Activated T-cell treated with anti-CD3 and anti-CD28 coated beads, Interleukin-2, amount 50 U/mL, for 72 hours (primary cell): ENCODE measurements at places on chromosomes 6 and 20. TPM values are rescaled to one million over a fixed set of nuclear protein-coding genes. Genes with fewer than 3 reads are reported as not detected.

DNA sequence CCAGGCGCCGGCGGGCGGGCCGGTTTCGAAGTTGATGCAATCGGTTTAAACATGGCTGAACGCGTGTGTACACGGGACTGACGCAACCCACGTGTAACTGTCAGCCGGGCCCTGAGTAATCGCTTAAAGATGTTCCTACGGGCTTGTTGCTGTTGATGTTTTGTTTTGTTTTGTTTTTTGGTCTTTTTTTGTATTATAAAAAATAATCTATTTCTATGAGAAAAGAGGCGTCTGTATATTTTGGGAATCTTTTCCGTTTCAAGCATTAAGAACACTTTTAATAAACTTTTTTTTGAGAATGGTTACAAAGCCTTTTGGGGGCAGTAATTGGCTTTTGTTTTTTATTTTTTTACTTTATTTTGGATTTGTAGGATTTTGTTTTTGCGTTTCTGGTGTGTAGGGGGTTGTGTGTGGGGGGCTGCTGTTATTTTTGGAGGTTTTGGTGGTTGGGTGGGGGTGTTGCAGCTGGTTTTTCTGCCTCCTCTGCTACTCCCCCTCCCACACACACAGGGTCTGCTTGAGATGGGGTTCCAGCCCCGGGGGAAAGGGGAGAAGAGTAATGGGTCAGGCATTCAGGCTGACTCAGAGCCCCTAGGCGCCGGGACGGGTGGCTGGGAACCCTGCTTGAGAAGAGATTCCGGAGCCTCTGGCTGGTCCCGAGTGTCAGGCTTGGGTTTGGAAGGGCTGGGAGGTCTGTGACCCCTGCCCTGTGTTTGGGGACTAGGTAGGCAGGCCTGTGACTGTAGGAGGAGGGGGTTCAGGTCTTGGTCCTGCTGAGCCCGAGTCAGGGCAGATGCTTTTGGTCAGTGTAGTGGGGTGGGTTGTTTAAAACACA is 2.0 kb downstream of the CEBPB start:
- DNase-seq, result peak; percentile 90

IL17F gene
- 0.50 TPM for total RNA-seq

RSPO4 gene
- 0.12 TPM for total RNA-seq

DNA sequence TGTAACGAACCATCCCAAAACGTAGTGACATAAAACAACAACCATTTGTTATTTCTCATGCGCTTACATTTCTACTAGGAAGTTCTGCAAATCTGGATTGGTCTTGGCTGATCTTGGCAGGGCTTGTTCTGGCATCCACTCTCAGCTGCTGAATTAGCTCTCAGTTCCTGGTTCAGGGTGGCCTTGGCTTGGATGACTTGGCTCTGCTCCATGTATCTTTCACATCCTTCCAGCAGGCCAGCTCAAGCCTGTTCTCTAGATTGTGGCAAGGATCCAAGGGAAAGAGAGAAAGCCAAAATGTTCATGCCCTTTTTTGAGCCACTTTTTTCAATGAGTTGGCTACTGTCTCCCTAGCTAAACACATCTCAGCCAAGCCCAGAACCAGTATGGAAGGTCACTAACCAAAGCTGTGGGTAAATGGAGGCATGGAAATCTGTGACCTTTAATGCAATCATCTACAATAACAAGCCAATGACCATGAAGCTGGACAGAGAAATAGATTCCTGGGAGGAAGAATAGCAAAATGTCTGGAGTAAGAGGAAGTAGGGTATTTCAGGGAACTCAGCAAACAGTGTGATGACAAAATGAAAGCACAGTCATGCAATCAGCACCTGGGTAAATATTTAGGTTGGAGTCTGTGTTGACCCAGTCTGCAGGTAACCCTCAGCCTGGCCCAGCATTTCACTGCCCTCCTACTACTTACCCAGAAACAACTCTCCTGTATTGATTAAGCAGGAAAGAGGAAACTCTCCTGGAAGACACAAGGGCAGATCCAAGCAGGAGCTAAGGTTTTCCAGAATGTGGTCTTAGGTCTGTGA is 32.7 kb upstream of the SNAP25 start:
- DNase-seq, result no peak

- DNase-seq, result no peak
Observed at GRCh38 chr20:34689486-34689885, 12.6 kb upstream of the PIGU start.

DNA sequence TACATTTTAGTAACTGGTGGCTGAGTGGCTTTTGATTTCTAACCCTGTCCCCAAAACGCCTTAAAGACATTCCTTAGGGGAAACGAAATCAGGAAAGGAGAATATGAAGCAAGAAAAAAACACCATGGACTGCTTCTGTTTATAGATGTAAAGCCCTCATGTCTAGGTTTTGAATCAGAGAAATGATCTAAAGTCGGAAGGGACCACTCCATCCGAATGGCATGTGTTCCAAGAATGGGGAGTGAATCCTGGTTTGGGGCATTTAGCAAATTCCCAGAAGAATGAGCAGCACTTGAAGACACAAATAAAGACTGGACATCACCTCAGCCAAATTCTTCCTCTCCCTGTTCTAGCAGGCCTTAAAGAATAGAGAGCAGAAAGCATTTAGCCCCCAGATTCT is 65.6 kb downstream of the CAP2 start:
- DNase-seq, result no peak

PDYN gene
- not detected for total RNA-seq

MMS22L gene
- total RNA-seq, result 47.3 TPM

DNA sequence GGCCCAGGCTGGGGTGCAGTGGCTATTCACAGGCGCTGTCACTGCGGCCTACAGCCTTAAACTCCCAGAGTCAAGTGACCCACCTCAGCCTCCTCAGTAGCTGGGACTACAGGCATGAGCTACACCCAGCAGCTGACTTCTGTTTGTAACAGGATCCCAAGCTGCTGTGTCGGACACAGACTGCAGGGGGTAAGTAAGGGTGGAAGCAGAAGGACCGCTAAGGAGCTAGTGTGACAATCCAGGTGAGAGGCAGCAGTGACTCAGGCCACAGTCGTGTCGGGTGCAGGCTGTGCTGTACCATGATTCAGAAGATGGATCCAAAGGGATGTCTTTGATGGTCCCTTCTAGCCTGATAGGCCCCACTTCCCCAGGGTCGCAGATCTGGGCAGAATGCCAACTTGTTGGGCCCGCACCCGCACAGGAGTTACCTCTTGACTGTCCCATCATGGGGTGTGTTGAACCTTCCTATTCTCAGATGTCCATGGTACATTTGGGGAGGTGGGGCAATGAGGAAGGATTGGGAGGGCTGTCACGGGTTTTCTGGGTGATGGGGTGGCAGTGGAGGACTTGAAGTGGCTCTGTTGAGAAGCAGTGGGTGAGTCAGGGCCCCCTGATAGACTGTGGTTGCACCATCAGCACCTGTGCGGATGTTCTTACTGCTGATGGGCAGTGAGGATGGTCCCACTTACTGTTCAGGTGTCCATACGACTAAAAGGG is 25.3 kb downstream of the AAR2 start:
- DNase-seq, result no peak

TCF21 gene
- total RNA-seq, result not detected

DNA sequence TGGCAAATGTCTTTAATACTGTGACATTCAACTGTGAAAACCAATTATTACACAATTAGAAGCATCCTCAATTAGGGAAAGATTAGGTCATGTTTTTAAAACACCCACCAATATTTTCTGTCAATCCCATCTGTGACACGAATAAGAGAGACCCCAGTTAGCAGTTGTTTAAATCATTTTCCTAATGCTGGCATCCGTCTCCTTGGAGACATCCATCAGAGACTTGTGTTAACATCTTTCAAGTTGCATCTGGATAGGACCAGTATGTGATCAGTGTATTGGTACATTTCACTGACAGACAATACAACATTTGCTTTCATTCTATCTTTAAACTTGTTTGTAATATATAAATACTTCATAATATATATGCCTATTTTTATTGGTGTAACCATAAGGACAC is 420.7 kb upstream of the RNF217 start:
- DNase-seq, result no peak

RAET1L gene
- not detected for total RNA-seq

DNA sequence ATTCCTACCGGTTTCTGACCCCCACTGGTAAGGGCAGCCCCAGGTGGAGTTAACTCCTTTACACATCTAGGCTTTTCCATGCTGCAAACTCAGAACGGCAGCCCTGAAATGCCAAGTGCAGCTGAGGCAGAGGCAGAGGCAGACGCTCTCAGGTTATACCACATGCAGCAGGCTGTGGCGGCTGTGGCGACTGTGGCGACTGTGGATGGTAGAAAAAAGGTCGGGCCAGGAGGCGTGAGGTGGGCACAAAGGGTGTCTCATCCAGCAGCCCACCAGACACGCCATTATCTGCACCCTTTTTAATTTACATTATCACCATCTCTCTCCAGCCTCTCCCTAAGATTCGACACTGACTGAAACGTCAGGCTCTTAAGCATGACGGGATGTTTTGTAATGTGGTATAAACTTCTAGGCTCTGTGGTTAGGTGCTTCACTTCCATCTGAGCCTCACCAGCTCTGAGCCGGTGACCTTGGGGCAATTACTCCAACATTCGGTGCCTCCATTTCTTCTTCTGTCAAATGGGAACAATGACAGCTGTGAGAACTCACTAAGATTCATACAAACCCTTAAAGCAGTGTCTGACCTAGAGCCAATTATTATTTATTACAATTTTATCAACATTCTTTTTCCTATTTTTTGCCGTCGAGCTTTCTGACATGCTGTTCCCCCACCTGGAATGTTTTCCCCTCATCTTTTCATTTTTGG is 8.2 kb downstream of the KIZ start:
- no peak for DNase-seq

DNA sequence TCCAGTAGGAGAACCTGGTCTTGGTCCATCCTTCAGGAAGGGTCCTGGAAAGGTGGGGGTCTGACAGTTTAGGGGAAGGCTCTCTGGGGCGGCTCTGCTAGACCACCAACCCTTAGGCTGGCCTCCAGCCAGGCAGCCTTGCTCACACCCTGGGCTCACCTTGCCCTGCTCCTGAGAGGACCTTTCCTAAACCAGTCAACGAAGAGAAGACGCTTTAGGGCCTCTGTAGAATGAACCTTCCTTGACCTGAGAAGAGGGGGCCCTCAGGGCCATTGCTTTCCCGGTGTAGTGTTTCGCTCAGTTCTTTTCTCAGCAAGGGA is 1.1 kb downstream of the CDC25B start:
- no peak for DNase-seq

GRCh38 chr6:17967668-17968518 is 19.5 kb downstream of the KIF13A start:
- no peak for DNase-seq

DNA sequence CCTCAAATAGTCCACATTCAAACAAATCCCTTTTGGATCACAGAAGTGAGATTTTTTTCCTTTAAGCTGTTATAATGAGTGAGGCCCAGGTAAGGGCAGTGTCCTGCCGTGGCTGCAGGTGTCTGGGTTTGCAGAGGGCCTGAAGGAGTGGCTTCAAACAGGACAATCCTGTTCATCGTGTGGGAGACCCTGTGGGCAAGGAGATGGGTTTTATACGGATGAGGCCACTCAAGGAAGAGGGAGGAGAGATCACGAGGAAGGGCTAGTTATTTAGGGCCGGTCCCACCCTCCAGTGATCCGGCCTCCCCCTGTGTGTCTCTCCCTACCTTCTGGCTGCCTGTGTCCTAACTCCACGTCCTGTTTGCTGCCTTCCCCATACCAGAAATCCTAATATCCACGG is 33.8 kb downstream of the PPP1R14C start:
- no peak for DNase-seq

- no peak for DNase-seq
Observed at GRCh38 chr6:134746140-134746539, 203.8 kb downstream of the ALDH8A1 start.

GRCh38 chr6:53857318-53858094 is 62.7 kb downstream of the LRRC1 start:
- no peak for DNase-seq

DNA sequence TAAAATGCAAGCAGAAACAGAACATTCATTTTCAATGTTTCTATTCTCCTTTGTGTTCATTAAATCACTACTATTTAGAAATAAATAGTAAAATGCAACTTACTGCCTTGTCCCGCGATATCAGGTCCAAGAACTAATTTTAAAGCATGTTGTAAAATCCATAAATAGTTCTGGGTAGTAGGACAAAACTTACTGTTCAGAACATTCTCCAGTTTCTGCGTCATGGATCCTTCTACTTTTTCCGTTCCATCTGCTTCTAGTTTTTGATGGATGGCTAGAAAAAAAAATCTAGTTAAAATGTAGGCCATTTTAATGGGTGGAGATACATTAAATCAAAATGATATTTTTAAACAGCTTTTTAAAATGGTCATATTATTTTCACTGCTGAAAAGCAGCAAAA is 47.0 kb downstream of the HUS1B start:
- no peak for DNase-seq

DNA sequence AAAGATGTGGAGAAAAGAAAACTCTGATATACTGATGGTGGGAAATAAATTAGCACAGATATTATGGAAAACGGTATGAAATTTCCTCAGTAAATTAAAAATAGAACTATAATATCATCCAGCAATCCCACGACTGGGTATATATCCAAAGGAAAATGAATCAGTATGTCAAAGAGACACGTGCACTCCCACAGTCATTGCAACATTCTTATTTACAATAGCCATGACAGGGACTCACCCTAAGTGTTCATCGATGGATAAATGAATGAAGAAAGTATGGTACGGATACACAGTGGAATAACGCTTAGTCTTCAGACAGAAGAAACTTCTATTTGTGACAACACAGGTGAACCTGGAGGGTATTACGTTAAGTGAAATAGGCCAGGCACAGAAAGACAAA is 5.7 kb upstream of the ADTRP start:
- no peak for DNase-seq

GRCh38 chr20:25489221-25489871 is 81.9 kb downstream of the GINS1 start:
- no peak for DNase-seq

- no peak for DNase-seq
Observed at GRCh38 chr20:38471245-38471644, 1.4 kb upstream of the RALGAPB start.

- no peak for DNase-seq
Observed at GRCh38 chr6:169648092-169648491, 53.7 kb downstream of the WDR27 start.

DNA sequence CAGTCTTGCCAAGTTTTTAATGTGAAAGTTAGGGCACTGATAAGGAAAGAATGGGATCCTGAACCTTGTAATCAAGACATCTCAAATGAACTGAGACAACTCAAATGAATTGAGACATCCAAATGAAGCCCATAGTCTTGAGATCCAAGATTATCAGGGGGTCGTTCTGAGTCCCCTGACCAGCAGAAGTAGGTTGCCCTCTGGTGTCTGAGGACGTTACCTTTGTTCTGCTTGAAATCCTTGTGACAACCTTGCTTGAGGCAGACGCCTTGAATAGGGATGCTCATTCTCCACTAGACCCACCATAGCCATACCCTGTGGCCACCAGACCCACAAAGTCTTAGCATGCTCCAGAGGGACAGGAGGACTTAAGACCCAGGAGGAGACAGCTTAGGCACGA is 37.7 kb downstream of the ZBTB9 start:
- DNase-seq, result no peak

DNA sequence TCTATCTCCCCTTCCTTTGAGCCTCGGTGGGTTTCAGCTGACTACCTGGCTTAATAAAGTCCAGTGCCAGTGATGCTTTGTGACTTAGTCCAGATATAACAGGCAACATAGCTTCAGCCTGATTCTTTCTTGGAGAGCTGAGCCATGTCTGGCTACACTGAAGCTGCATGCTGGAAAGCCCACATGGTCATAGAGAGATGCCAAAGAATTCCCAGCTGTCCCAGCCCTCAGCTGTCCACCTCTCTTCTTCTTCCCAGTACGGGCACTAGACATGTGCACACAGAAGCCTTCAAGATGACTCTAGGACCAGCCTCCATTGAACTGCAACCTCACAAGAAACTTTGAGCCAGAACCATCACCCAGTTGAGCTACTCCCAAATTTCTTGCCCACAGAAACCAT is 154.1 kb upstream of the MYLIP start:
- DNase-seq, result no peak
